ENCODE measurements at places on chromosomes 5 and 9.

DNA sequence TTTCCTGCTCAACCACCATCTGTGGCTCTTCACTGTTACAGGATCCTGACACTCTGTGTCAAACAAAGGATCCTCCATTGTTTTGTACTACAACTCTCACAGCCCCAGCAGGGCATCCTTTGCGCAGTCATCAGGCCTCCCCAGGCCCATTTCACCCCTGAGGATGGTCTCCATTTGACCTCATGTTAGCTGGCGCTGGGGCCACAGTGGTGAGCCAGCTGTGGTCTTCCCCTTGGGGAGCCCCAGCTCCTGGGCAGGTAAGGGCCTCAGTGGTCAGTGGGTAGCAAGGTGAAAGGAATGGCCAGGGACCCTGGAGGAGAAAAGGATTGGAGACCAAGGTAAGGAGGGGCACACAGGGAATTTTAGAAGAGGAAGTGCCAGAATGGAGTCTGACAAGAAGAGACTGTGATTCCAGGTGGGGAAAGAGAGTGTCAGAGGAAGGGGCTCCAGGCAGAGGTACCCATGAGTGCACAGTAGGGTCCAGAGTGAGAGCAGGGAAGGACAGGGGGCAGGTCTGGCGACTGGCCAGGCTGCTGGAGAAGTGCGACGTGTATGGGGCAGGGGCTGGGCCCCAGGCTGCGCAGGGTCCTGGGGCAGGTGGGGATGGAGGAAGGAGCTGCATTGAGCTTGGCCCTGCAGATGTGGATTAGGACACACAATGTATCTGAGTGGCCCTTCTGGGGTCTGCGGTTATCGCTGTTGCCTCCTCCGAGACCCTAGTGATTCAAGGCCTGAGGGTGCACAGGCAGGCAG lies 109.9 kb downstream of the PHF2 start:
- no peak for DNase-seq

DNA sequence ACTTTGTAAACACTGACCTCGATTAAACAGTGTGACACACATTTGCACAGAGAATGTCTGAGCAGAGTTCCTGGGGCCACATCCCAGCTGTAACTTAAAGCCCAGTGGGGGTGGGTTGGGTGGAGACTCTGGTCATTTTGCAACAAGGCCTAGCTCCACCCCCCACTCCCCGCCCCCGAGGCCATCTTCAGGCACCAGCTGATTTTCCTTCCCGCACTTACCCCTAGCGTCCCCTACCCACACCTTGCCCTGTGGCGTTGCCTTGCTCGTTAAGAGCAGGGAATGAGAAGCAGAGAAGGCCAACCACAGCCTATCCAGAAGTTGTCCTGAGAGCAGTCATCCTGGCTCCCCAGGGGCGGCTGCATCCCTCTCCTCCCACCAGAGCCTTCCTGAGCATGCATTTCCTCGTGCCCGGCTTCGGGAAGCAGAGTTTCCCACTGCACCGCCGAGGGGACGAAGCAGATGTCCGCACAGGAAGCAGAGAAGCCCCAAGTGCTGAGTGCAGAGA lies 101.7 kb upstream of the SARDH start:
- DNase-seq = no peak

- no peak for DNase-seq
These were observed 57.9 kb upstream of the CCNG1 start for GRCh38 chr5:163379298-163380155.

DNA sequence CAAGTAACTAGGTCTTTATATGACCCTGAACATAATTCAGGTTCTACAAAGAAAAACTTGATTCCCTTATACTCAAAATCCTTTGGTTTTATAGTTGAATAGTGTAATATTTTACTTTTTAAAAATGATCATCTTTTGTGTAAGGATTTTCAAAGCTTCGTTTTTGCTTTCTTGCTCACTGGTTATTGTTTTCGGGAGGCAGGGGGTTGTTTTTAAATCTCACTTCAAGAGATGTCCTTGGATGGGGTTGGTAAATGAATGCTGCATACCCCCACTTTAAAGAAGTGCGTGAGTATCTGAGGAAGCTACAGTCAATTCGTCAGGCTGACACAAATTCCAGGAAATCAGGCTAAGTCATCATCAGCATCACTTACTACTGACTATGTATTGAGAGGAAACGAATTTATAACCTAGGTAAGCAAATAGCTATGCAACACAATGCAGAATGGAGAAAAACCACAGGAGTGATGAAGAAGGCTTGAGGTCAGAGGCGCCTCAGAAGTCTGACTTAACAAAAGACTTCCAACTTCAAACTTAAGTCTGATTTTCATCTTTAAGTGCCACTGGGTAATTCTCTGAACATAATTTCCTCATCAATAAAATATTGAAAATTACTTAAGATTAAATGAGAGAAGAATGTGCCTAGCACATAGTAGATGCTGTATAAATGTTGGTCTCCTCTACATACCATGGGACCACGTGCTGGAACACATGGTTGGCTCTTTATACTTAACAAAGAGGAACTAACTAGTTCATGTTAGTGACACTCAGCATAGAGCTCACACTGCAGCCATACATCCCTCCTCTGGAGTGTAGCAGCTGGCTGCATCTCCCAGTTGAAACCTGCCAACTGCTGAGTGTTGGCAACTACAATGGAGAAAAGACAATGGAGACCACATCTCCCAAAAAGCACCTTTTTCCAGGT lies 106.0 kb upstream of the KIF2A start:
- no peak for DNase-seq

- no peak for DNase-seq
These were observed 26.7 kb downstream of the HOMER1 start for GRCh38 chr5:79487251-79487650.

DNA sequence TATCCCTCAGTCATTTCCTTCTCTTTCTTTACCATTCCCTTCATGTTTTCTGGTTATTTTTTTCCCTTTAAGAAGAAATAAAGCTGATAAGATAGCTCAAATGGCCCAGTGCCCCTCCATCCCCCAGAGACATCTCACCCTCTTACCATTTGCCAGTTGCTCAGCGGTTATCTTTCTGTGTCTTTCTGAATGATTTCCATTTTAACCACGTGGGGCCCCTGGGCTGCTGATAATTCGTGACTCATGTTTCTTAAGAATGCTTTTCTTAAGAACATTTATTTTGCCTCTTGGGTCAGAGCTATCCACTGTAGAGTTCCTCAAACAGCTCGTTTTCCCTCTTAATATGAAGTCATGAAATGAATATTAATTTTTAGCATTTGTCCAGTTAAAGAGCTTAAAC lies 147.8 kb downstream of the MAST4 start:
- no peak for DNase-seq

DNA sequence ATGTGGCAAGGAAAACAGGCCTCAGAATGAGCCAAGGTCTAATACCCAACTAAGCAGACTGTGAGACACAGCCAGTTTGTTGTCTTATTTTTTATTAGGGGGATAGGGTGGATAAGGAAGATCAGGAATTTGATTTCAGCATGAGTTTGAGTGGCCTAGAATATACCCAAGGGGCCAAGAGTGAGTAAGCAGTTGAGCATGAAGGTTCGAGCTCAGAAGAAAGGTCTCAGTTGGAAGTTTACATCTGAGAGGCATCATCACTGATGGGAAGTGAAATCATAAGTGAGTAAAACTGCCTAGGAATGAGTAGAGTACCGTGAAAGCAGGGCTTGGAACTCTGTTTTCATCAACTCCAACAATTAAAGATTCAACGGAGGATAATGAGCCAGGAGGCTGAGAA lies 12.6 kb downstream of the PSMD5 start:
- DNase-seq = no peak

DNA sequence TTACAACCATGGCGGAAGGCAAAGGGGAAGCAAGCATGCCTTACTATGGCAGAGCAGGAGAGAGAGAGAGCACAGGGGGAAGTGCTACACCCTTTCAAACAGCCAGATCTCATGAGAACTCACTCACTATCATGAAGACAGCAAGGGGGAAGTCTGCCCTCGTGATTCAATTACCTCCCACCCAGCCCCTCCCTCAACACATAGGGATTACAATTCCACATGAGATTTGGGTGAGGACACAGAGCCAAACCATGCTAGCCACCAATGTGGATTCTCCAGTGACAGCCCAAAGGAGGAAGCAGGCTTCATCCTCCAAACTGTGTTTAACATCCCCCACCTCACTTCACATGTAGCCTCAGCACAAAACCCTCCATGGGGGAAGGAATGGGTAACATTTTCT lies 563.7 kb downstream of the CDK5RAP2 start:
- no peak for DNase-seq

DNA sequence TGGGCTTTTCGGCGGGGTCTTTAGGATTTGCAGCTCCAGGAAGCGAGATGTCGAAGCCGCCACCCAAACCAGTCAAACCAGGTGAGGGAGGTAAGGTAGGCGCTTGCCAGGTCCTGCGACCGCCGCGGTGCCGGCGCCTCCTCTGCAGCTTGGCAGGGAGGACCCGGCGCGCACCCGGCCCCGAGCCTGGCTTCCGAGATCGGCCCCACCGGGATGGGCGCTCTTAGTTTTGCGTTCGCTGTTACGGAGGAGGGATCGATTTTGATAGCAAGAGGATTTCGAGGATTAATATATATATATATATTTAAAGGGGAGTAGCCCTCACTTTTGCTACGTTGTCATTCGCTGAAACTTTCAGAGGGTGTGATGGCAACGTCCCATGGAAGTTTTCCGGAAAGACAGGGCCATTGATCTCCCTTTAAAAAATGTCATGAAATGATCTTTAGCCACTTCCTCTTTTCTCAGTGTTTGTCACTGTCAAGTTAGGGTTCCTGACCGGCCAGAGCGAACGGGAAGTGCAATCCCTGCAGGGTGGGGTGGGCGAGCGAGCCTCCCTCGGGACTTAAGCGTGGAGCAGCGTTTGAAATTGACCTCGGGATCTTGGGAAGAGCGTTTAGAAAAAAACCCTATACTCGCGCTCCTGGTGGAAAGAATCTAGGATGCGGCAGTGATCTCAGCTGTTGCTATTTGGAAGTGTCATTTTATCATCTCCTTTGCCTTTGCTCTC lies 495 bp downstream of the OSTF1 start:
- DNase-seq = no peak

- DNase-seq = no peak
These were observed 385.9 kb upstream of the CHD1 start for GRCh38 chr5:99314721-99315120.

- DNase-seq = no peak
These were observed 179.3 kb downstream of the SLC12A2 start for GRCh38 chr5:128262911-128263310.

DNA sequence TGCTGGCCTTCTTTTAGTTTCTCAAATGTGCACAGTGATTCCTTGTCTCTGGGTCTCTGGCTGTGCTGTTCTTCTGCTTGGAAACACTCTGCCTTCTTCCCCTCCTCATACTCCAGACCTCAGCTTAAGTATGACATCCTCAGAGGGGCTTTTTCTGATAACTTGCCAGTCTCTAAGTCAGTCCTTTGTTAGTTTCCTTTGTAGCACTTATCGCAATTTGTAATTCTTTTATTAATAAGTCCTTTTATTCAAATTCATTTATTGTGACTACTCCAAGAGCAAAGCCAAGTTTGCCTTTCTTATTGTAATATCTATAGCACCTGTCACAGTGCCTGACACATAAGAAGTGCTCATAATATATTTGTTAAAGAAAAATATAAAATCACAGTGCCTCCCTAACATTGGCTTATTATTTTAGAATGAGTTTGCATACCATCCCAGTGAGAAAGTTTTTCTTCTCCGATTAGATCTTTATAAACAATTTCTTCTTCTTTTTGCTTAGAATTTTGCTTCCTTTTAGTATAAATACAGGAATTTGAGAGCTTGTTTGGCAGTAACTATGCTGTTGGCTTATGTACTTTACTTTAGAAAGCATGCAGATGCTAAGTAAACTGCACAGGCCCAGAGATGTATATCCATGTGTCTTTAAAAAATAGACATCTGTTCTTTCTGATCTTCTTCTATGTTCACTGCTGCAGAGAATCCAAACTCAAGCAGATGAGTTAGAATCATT lies 198.0 kb downstream of the GAS1 start:
- no peak for DNase-seq

- DNase-seq = no peak
These were observed 20.9 kb downstream of the C9orf57 start for GRCh38 chr9:72039532-72039931.

GRCh38 chr5:68021227-68021626 lies 194.3 kb upstream of the PIK3R1 start:
- DNase-seq = no peak

DNA sequence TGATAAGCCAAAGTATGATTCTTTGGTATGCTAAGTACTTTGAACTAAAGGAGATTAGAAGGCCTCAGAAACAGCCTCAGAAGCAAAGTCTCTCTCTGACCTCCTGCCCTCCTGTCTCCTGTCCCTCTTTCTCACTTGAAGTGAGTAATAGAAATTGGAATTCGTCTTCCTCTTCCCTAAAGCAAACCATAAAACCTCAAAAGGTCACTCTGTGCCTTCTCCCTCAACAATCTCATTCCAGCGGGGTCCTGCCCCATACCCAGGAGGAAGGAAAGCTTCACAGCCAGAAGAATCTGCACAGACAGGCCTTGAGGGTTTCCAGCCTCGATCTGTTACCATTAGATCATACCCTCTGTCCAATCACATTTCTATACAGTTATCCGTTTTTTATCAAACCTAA lies 87.8 kb downstream of the HAPLN1 start:
- no peak for DNase-seq

DNA sequence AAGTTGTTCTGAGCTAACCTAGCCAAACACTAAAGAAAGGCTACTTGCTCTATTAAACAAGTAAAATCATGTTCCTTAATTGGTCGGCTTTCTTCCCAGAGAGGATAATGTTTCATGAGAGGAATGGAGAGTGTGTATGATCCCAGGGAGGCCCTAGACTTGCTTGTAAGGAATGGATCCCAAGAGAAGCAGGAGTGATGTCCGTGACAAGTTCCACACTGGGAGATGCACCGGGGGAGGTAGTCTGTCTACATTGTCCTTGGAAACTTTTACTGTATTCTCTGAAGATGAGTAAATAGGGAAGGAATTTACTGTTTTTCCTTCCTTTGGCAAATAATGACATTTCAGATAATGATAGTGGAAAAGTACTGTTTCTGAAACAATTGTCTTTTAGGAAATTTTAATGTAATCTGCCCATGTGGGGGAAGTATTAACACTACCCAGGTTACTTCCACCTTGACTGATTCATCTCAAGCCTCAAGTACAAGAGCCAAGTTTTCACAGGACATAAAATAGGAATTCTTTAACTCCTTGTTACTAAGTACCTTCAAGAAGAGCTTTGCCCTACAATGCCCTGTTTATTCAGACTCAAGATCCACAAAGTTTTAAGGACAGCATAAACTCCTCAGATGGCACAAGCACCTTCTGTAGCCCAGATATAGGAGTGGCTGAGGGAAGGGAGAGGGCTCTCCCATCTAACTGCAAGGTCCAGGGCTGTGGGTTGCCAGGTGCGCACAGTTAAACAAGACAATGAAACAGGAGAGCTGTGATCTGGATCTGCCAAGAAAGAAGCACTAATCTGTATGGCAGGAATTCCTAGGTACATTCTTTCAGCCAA lies 152.1 kb downstream of the GNA14 start:
- DNase-seq = no peak

GRCh38 chr5:168288349-168289245 lies 2.8 kb upstream of the WWC1 start:
- no peak for DNase-seq
